Stimulated activated CD8-positive, alpha-beta memory T cell treated with anti-CD3 and anti-CD28 coated beads, Interleukin-4, amount 100 ng/mL, for 1 hour (primary cell): ENCODE measurements at places on chromosomes 13 and 19.

DNA sequence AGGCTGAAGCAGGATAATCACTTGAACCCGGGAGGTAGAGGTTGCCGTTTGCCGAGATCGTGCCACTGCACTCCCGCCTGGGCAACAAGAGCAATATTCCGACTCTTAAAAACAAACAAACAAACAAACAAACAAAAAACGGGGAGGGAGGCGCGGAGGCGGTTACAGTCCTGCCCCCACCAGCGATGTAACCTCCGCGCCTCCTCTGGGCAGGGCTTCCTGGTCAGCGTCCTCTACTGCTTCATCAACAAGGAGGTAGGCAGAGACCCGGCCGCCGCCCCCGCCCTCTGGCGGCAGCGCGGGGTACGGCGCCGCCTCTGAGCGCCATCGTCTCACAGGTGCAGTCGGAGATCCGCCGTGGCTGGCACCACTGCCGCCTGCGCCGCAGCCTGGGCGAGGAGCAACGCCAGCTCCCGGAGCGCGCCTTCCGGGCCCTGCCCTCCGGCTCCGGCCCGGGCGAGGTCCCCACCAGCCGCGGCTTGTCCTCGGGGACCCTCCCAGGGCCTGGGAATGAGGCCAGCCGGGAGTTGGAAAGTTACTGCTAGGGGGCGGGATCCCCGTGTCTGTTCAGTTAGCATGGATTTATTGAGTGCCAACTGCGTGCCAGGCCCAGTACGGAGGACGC lies 10.2 kb downstream of the SNRPD2 start:
- peak; percentile 62 for DNase-seq

DNA sequence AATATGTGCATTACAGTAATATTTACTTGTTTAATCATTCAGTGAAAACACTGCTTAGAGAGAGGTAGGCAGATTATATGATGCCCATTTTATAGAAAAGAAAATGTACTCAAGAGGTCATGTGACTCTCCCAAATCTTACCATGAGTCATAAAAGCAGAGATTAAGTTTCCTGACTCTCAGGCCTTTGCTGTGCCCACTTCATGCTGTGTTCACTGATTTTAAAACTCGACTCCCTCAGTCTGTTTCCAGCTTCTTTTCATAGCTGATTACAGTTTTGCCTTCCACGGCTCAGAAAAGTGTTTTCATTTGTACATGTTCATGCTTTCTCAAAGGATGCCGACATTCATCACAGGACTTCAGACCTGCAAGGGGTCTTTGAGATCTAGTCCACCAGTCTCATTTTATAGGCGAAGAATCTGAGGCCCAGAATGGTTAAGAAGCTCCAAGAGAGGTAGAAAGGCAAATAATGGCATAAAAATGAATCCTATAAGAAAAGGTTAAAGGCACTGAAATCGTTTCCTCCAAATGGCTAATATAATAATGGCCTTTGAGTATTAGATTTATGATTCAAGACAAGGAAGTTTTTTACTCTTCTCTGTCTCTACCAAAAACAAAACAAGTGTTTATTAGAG lies 9.0 kb upstream of the IPO5 start:
- no peak for DNase-seq

- DNase-seq = no peak
Observed at GRCh38 chr19:50268041-50268440, 61.1 kb downstream of the KCNC3 start.

GRCh38 chr19:4139614-4140236 lies 13.7 kb upstream of the CREB3L3 start:
- peak; percentile 78 for DNase-seq

DNA sequence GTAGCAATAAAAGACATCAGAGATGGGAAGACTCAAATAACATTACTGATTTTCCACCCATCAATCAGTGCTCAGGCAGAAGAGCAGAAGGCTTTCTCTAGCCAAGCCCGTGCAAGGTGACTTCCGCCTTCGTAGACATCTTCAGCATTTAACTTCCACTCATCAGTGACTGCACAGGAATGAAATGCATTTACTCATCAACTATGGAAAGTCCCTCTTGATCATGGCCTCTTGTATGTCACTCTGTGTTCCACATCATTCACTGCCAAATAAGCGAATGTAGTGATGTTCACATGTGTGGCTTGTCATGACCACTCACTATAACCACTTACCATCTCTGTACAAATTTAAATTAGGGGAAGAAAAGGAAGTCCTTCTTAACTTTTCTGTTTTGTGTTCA lies 49.4 kb downstream of the SACS start:
- DNase-seq = no peak
